ENCODE measurements at places on chromosomes 6 and 20.

GRCh38 chr6:41954668-41955067 is 13.1 kb upstream of the CCND3 start:
- no peak for DNase-seq

DNA sequence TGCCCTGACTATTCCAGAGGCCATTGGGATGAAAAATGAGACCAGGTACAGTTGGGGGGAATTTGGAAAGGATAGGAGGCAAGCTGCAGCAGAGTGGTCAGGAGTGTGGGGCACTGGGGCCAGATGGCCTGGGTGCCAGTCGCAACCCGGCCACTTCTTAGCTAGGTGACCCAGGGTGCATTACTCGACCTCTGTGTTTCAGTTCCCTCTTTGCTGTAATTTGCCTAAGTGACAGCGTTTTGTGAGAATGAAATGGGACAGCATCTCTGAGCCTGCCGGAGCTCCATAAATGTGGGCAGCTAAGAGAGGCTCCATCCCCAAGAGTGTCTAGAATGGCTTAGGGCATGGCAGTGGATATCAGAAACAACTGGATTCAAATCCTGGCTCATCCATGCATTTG is 13.9 kb downstream of the LRFN2 start:
- DNase-seq, result no peak

- DNase-seq, result no peak
Observed at GRCh38 chr6:5960456-5960855, 46.3 kb downstream of the NRN1 start.

GRCh38 chr6:155883334-155883731 is 427.7 kb upstream of the NOX3 start:
- no peak for DNase-seq

DNA sequence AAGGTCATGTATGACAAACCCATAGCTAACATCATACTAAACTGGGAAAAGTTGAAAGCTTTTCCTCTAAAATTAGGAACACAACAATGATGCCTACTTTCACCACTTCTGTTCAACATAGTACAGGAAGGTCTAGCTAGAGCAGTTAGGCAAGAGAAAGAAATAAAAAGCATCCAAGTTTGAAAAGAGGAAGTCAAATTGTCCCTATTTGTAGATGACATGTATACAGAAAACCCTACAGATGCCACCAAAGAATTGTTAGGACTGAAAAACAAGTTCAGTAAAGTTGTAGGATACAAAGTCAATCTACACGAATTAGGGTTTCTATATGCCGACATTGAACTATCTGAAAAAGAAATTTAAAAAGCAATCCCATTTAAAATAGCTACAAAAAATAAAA is 89.4 kb upstream of the GLP1R start:
- DNase-seq, result no peak
